Caki2 (cell line): ENCODE measurements at places on chromosomes 5 and 9. TPM values are rescaled to one million over a fixed set of nuclear protein-coding genes. Genes with fewer than 3 reads are reported as not detected.

The PCDH1 gene
- 27.3 and 41.1 TPM in 2 replicates for total RNA-seq

The MIGA2 gene
- 3.5 and 10.1 TPM in 2 replicates for total RNA-seq

The PCDHGA1 gene
- 0.07 TPM in 1 of 2 replicates, not detected in the other for total RNA-seq

The HRH2 gene
- 0.98 and 1.0 TPM in 2 replicates for total RNA-seq

The PCDHB5 gene
- total RNA-seq: 13.9 and 17.1 TPM in 2 replicates

The AGXT2 gene
- not detected in 2 replicates for total RNA-seq

- no peak for DNase-seq
These were observed 175.6 kb downstream of the CD180 start for GRCh38 chr5:67021031-67021430.

DNA sequence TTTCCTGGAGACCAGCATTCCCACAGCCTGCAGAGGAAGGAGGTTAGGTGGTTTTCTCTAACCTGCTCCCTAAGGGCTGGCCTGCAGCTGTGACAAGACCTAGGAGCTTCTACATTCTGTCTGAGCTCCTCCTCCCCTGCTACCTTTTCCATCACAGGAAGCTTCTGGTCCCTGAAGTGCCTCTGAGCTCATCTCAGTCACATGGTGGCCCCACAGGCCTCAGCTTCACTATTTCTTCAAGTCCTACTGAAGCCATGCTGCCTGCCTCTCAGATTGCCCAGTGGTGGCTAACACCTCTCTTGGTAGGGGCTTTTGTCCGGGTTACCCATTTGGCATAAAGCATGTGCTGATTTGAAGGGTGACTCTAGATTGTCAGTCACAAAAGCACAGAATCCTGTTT is 259.4 kb downstream of the CRB2 start:
- no peak for DNase-seq

DNA sequence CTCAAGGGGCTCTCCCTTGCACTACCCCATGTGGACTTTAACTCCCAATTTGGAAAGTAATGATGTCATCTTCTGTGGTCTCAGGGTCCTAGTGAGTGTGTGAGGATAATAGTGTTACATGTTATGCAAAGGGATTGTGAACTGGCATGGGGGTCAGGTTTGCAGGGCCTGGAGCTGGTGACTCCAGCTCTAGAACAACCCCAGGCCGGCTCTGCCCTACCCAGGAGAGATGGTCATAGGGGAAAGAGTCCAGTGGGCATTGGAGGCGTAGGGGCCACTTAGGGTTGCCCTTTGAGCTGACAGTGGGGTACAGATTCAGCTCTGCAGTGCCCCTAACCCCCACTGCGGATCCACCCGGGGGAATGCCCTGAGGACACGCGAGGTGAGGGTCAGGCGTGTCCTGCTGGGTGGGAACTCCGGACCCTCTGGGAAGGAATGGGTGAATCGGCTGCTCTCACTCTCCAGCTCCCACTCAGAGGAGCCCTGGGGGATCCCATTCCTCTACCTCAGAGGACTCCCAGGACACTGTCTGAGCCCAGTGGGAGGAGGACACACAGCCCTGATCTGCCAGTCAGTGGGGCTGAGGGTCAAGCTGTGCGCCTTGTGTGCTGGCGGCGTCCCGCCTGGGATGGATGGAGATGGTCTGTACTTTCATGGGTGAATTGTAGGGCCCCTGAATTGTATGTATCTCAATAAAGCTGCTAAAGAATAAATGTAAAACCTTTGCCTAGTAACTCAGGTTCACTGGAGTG is 2.5 kb upstream of the NKD2 start:
- DNase-seq: no peak

DNA sequence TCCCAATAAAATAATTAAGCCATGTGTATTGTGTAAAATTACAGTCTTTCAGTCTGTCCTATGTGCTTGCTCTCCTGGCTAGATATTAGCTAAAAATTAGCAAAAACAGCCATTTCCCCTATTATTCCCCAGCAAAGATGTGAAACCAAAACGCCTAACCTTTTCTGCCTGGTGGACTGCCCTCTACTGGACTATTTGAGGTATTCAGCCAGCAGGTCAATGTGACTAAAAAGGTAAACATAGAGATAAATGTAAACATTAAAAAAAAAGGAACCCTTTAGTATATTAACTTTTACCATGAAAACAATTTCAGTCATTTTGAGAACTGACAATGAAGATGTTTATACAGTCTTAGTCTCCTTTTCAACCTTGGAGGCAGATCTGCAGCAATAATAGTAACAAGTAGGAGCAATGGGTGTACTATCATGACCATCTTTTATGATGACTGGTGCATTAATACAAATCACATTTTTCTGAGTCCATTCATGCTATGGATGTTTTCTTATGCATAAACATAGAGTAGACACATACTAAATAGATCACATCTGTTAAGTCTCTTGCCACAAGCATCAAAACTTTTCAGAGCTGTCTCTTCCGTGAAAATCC is 10.1 kb downstream of the ATG12 start:
- no peak for DNase-seq

DNA sequence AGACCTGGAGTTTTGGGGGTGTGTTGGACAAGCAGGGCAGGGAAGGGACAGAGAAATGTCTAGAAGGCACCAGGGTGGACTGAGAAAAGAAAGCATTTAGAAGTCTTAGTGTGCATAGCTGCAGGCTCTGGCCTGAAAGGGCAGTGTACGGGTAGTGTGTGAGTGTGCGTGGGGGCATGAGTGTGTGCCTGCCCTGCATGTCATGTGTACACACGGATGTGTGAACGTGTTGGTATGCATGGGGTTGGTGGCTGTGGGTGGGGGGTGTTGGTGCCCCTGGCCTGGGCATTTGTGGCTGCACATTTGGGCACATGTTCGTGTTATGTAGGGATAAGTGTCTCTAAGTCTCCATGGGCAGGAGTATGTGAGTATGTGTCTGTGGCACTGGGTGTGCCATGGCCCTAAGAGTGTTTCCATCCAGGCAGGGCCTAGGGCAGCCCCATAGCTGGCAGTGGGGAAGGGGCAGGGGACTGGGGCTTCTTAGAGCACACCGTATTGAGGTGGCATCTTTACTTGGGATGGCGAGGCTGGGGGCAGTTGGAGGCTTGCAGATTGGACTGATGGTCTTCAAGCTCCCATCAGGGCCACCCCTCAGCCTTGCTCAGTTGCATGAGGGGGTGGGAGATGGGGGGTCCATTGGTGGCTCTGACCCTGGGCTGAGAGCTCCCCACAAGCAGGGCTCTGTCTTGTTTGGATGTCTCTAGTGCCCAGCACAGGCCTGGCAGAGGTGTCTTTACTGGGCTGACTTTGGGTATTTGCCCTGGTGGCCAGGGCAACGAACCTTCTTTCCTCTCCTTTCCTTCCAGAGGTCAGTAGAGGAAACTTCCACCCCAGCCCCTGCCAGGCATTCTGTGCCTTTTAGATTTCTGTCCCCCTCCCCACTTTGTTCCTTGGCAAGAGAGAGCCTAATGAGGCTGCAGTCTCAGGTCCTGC is 15.0 kb downstream of the PSD2 start:
- DNase-seq: no peak

- no peak for DNase-seq
These were observed 1.9 kb downstream of the DBH start for GRCh38 chr9:133638076-133638475.

GRCh38 chr5:83340511-83340918 is 131.0 kb upstream of the VCAN start:
- DNase-seq: no peak

DNA sequence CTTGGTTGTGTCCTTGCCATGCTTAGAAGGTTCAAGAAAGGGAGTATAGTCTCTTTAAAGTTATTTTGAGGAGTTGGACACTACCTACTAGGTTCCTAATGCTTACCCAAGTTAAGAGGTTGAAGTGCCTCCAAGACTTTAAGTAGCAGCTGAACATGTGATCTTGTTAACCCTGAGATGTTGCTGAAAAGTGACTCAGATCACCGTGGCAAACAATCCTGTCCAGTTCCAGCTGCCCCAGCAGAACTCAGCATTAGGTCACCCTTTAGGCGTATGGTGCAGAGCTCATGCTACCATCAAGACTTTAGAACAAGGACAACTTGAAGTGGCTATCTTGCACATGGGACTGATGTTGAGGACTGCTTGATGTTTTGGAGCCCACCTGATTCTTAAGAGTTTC is 22.5 kb downstream of the ZNF462 start:
- DNase-seq: peak; percentile 11

DNA sequence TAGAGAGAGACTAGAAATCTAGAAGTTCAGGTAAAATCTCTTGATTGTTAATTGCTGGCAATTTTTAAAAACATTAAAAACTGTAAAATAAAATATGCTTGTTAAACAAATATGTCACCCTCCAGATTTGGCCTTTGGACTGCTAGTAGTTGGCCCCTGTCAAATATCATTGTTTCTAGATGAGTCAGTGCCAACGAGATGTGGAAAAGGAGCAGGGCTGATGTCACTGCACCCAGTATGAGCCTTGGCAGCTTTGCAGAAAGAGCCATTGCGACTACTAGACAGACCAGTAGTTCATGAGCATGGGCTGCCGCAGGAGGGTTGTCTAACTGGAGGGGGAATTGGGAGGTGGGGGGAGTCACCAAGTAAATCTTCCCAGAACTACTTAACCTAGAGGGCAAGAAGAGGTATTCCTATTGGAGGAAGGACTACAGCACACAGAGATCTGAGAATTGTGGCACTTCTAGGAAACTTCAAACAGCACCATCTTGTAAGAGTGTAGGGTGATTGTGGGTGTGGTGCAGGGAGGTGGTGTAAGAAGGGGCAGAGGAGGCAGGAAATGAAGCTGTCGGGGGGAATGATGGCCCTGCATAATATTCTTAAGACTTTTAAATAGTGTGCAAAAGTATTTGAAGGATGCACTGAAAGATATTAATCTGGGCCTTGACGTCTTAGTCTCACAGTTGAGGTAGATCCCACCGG is 7.1 kb upstream of the DOCK2 start:
- peak; percentile 60 for DNase-seq

DNA sequence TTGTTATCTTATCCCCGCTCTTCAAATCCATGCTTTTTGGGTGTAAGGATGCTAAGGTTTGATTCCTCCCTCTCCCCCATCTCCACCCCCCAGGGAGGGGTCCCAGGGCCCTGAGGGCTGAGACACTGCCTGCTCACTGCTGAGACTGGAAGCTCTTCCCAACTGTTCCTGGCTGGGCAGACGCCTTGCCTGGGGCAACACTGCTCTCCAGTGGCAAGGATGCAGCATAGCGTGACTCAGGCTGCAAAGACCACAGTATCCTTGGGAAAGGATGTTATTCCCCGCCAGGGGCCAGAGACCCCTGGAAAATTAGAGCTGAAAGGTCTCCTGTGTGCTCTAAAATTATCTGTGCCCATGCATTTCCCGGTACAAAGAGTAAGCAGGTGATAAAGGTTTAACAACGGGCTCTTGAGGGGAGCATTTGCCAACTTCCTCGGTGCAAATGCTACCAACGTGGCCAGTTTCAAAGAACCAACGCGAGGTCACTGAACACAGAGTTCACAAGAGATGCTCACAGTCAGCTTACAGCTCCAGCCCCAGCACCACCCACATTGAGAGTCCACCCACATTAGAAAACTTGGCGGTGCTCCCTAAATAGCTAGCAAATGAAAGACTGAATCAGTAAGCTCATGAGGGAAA is 271.9 kb downstream of the NSG2 start:
- peak; percentile 69 for DNase-seq

DNA sequence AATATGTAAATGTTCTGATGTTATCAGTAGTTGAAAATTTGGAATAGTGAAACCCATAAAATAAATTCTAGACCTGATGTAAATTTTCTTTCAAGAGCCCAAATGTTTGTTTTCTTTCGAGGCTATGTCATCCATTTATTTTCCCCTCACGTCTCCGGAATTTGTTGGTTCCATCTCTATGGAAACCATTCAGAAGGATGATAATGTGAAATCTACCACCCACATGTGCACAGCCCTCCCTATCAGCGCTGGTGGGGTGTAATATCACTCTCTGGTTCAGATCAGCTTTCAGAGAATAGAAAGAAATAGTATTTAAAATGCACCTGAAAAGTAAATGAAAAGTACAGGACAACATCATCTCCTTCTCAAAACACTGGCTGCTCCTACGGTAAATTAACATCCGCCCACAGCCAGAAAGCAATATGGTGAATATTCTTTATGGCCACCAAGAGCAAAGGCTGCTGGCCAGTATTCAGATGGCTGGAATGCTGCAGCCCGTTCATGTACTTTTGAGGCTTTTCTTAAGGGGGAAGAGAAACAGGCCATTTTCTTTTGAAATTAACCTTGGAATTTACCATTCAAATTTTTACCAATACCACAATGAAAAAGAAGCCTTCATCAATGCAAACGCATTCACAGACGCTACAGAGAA is 28.5 kb downstream of the GLDC start:
- DNase-seq: peak; percentile 23

DNA sequence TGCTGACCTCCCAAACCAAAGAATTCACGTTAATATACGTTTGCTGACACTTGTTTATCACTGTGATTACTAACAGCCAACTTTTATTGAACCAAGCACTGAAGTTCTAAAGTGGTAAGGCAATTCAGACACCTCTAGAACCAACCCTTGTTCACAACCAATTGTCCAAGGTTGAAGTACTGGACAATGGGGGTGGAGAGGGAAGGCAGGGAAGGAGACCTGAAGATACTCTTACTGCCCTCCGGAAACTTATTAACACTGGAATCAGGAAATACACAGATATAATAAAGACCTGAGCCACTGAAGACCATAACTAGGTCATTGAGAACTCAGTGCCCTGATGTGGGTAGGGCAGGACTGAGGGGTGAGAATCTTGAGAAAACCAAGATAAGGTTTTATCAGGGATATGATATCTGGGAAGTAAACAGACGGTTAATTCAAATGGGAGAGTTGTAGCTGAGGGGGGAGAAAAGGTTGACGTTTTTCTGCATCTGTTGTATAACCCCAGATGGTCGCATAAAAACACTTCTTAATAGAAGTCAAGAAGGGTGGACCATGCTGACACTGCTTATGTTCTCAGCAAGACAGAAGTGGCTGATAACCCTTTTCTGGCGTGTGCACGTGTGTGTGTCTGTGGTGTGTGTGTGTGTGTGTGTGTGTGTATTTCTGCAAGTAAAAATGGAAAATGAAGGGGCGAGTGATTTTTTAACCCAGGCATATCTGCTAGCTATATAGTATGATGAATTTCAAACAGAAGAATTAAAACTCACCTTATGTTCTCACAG is 125.9 kb downstream of the LHFPL2 start:
- DNase-seq: no peak

GRCh38 chr5:20514145-20514544 is 526.1 kb upstream of the CDH18 start:
- DNase-seq: no peak

DNA sequence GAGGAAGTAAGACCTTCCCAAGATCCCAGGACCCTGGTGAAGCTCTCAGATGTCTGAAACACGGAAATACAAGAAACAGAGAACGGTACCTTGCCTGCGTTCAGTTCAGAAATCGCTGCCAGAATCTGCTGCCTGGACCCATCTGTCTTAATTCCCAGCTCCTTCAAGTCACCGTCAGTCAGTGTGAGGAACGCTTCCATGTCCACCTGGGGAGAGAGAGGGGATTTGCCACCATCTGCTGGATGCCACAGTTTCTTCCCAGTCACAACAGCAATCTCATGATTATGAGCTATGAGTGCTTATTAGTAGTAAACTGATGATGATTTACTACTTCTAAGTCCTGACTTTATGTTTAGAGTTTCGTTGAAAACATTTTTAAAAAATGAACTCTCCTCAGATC is 36.7 kb upstream of the GABBR2 start:
- DNase-seq: no peak
